GM04503 (cell line): ENCODE measurements at places on chromosomes 5 and 9.

- no peak for DNase-seq
Measured at GRCh38 chr9:105297442-105298075, 53.1 kb downstream of the SLC44A1 start.

GRCh38 chr5:169656125-169656901 lies 19.2 kb downstream of the DOCK2 start:
- DNase-seq = no peak

DNA sequence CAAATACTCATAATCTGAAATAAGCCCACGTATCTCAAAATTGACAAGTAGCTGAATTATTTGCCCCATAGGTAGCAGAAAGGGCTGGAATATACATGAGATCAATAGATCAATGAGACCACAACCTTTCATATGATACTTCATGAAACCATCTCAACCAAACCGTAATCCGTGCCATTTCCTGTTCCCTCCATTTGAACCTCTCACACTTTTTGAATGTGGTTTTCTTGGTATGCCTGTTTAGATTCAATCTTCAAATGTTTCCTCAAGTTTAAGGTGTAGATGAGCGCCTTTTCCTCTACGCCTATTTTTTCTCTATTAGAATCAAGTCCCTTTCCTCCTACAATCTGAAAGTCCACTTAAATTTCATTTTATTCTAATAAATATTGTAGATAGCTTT lies 805.5 kb downstream of the EFNA5 start:
- DNase-seq = no peak

DNA sequence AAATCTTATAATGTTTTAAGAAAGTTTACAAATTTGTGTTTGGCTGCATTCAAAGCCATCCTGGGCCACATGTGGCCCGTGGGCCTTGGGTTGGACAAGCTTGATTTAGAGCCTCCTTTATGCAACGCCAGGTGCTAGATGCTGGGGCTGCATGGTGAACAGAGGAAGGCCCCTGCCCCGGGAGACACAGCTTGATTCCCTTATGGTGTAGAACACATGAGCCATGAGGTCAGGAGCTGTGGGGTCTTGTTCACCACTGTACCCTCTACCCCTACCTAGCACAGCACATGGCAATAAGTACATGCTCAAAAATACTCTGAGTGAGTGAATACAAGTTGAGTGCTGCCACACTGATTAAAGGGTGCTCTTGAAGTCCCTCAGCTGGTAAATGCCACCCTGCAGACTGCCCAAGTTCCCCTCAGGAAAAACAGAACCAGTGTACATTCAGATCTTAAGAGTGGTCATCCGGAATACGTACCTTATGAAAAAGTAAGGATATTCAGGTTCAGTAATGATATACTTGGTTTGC lies 71.9 kb downstream of the ARRDC3 start:
- DNase-seq = no peak

DNA sequence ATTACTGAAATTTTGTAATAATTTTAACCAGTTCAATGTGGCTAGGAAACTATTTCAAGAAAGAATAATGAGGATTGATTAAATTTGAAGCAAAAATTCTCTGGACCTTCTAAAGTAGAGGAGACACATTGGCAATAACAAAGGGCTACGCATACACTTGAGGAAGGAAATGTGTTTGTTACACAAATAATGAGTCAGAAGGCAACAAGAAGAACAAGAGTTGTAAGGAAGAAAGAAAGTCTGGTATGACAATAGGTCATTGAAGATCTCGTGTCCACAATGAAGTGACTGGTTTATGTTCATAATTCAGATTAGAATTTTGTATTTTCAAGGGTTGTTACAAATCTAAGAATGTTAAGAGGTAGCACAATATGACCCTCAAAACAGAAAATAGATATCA lies 25.8 kb downstream of the ST8SIA4 start:
- no peak for DNase-seq

- DNase-seq = no peak
Measured at GRCh38 chr9:3835393-3835792, 309.6 kb upstream of the RFX3 start.

- DNase-seq = no peak
Measured at GRCh38 chr9:98883276-98883675, 60.4 kb upstream of the COL15A1 start.

- no peak for DNase-seq
Measured at GRCh38 chr5:123496892-123497291, 15.1 kb upstream of the CSNK1G3 start.

GRCh38 chr9:19460243-19460642 lies 51.4 kb downstream of the ACER2 start:
- DNase-seq = no peak
